ENCODE measurements at places on chromosomes 4 and X.

DNA sequence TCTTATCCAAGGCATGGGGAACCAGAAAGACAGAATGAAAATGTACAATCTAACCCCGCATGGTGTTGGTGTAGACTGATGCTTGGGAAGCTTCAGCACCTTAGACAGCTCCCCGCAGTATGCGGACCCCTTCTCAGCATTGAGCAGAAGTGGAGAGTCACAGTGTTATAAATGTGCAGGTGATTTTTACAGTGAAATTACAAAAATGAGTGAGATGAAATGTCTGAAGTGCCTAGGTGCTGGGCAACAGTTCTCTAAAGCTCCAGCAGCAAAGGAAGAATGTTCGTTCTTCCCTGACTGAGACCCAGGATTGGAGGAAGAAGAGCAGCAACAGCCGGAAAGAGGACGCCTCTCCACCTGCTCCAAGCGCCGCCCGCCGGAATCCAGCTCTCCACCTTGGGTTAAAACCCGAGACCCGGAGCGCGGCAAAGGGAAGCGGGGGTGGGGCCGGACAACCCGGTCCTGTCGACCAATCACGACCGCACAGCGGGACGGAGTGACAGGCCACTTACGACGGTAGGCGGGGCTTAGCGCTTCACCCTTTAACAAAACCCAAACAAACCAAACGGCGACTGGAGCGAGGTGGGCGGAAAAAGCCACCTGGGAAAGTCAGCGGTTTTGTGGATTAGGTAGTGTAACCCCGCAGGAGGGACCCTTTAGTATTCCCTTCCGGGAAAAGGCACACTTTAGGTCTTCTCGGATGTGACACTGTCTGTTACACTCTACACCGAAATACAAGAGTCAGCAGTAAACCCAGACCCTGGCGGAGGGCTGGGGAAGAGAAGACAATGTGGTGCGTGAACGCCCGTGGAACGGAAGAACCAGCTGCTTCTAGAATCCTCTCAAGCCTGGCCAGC, at the start of gene GLRA3:
GLRA3 (minus strand) TSS at position 403 of the 857 bp plus-strand sequence. CDS start 436 bp downstream, outside the sequence.
- no peak for DNase-seq

DNA sequence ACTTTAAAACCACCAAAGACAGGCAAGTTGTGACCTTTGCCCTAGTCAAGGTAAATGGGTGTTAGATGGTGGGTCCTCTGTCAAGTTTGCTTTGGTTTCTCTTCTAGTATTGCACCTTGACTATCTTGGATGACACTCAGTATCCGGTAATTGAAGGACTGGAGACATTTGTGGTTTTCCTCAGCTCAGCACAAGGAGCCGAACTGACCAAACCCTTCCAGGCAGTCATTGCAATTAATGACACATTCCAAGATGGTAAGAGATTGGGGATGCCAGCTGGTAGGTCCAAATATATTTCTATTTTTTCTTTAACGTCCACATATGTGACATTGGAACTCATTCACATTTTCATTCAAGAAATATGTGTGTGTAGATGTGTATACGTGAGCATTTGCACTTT, 69.3 kb upstream of the ANXA3 start:
- no peak for DNase-seq

GRCh38 chrX:84123585-84123984, 64.4 kb downstream of the RPS6KA6 start:
- no peak for DNase-seq

DNA sequence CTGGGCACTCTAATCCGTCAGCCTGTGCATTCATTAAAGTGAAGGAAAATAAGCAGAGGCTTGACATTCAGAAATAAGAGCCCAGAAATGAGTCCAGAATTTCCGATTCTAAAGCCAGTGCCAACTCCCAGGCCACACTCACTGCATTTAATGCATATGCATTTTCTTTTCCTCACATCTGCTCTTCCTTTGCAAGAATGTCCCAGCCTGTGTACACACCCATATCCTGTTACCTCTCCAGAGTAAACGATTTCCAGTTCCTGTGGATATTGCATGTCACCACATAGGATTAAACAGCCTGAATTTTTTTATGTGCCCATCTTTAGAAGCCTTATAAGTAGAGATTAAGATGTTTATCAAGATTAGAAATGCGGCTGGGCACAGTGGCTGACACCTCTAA, 27.5 kb downstream of the ARX start:
- no peak for DNase-seq

- DNase-seq = no peak
These were observed 9.6 kb downstream of the CTBP1 start for GRCh38 chr4:1239141-1239949.

DNA sequence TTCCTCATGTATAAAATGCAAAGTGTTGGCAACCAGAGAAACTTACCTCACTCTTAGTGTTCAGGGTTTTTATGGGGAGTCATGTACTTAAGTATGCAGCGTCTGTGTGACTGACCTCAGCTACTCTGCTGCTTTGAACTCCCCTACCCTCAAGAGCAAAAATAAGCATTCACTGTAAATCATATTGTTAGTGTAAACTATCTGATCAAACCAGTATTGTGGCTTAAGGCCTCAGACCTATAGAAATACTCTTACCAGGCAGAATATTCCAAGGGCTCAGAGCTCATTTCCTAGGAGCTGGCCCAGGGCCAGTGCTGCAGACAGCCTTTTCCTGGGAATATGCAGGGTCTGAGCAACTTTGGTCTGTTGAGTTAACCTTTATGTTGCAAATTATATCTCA, 453.1 kb downstream of the CCSER1 start:
- no peak for DNase-seq

- no peak for DNase-seq
These were observed 73.8 kb upstream of the DCLK2 start for GRCh38 chr4:150004481-150004880.

DNA sequence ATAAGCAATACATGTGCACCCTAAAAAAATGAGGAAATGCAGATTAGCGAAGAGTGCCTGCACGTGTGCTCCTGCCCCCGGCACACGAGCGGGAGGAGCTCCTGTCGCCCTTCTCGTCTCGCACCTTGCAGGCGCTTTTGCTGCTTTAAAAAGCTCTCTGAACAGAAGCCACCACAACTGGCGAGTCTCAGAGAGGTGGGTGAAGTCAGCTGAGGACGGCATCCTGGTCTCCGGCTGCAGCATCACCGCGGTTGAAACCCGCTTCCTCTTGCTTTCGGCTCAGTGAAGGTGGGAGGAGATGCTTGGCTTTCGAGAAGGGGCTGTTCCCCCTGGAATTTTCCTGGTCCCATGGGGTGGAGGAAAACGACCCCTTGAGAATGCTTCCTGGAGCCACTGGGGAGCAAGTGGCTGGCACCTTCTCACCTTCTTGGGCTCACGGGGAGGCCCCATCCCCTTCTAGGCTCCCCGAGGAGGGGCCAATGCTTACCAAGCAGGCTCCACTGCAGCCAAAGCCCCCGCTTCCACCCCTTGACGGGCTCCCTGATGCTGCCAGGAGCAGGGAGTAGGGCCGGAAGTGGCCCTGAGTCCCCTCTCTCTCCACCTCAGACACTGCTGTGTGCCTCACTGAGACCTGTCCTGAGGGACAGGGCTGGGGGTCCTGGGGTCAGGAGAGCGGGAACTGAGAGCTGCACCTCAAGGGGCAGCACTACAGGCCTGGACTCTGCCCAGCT, 29.2 kb upstream of the MXD4 start:
- DNase-seq = peak; percentile 46
